ENCODE measurements at places on chromosomes 12 and 14.

DNA sequence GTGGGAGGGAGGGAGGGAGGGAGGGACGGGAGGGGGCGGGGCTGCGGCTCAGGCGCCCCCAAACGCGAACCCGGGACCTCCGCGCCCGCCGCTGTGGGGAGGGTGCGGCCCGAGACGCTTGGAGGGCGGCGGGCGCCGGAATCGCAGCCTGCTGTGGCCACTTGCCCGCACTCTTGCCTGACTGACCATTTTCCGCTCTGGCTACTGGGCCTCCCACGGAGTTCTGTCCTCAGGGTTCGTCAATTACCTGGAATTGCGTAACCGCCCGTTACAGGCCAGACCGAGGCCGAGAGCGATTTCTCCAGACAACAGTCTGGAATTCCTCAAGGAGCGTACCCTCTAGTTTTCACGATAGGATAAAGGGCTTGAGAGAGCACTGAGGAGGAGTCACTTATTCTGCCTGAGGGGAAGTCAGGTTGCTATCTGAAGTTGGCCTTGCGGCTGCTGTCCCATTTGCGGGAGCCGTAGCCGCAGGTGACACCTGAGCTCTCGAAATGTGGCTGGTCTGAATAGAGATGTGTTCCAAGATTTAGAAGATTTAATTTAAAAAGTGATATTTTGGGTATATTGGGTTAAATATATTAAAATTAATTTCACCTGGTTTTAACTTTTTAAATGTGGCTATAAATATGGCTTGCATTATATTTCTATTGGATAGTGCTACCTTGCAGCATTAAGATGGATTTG lies 446 bp upstream of the ZNF641 start:
- H3K4me3 ChIP-seq = peak overlapping the region; percentile 90
- no peak for DNase-seq
- H3K27ac ChIP-seq = peak overlapping the region; percentile 88
- H3K4me1 ChIP-seq = peaks cover 25% of the 10 kb centered on the region
- H3K27me3 ChIP-seq = no peaks in the 10 kb centered on the region

DNA sequence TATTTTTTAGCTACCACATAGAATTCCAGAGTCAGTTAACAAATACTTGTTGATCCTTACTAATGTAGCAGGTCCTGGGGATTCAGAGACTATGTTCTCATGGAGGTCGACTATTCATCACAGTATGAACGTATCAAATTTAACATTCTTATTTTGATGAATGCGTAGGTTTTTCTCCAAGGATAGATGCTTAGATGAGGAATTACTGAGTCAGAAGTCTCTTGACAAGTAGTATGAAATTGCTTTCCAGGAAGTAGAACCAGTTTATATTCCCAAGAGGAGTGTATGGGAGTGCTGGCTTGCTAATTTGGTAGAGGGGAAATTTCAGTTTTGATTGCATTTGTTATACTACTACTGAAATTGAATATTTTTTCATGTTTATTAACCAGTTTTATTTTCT lies 42.8 kb upstream of the CRADD start:
- no peaks in the 10 kb centered on the region for H3K36me3 ChIP-seq
- no peak for DNase-seq
- H3K4me3 ChIP-seq = no peak overlapping the region
- H3K4me1 ChIP-seq = no peaks in the 10 kb centered on the region

- peaks cover 22% of the 10 kb centered on the region for H3K27me3 ChIP-seq
- no peaks in the 10 kb centered on the region for H3K4me1 ChIP-seq
- DNase-seq = no peak
Measured at GRCh38 chr12:25976289-25976688, 17.8 kb downstream of the RASSF8 start.

- DNase-seq = peak; percentile 62
- H3K27me3 ChIP-seq = peaks cover 9% of the 10 kb centered on the region
- peaks cover 31% of the 10 kb centered on the region for H3K4me1 ChIP-seq
- H3K36me3 ChIP-seq = no peaks in the 10 kb centered on the region
Measured at GRCh38 chr12:131830335-131830913, 2.2 kb downstream of the MMP17 start.

DNA sequence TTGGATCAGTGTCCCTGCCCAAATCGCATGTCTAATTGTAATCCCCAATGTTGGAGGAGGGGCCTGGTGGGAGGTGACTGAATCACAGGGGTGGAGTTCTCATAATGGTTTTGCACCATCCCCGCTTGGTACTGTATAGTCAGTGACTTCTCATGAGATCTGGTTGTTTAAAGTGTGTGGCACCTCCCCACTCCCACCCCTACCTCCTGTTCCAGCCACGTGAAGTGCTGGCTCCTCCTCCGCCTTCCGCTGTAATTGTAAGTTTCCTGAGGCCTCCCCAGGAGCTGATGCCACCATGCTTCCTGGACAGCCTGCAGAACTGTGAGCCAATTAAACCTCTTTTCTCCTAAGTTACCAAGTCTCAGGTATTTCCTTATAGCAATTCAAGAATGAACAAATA lies 67.2 kb downstream of the FERMT2 start:
- no peak for DNase-seq
- no peaks in the 10 kb centered on the region for H3K27me3 ChIP-seq
- no peak overlapping the region for H3K27ac ChIP-seq
- H3K4me3 ChIP-seq = no peak overlapping the region

DNA sequence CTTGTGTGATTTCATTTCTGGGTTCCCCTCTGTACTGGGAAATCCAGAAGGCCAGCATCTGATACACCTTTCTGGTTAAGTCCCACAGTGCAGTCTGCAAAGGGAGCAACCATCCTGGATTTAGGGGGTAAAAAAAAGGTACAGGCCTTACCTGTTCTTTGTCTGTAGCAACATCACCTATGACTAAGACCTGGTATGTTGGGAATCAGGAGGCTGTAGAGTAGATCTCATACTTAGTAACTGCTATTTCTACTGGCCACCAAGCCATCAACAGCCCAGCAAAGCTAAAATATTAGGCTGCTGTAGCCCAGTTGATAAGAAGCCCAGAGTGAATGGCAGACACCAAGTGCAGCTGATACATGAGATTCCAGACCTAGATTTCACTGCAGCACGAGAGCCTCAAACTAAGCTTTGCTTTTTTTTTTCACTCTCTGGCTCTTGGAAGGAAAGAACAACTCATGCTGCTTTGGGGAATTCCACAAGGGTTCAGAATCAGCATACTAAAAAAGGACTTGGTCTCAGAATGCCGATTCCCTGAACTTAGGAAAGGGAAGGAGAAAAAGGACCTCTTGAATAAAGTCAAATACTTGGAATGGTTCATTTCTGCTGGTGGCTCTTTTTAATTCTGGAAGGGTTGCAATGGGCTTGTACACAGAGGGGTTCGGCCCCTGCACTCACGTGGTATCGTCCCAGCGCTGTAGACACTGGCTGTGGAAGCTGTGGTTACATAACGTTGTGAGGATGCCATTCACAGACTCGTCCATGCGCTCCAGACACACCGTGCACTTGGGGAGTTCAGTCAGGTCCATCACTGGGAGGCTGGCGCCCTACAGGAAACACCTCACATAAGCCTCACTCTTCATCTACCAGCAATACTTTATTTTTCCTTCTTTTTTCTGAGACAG lies 20.5 kb downstream of the BRAP start:
- no peaks in the 10 kb centered on the region for H3K4me1 ChIP-seq
- no peak for DNase-seq
- H3K4me3 ChIP-seq = no peak overlapping the region
- H3K27ac ChIP-seq = no peak overlapping the region
- peaks cover 78% of the 10 kb centered on the region for H3K36me3 ChIP-seq
- H3K27me3 ChIP-seq = no peaks in the 10 kb centered on the region

- peak overlapping the region; percentile 28 for H3K4me3 ChIP-seq
- H3K4me1 ChIP-seq = peaks cover 72% of the 10 kb centered on the region
- H3K27ac ChIP-seq = peak overlapping the region; percentile 81
- peaks cover 16% of the 10 kb centered on the region for H3K36me3 ChIP-seq
- no peak for DNase-seq
- H3K27me3 ChIP-seq = no peaks in the 10 kb centered on the region
Measured at GRCh38 chr14:69682621-69683263, 71.3 kb downstream of the SUSD6 start.

GRCh38 chr12:47033081-47033480 lies 46.3 kb upstream of the PCED1B start:
- DNase-seq = no peak
- H3K4me1 ChIP-seq = peaks cover 14% of the 10 kb centered on the region
- no peak overlapping the region for H3K4me3 ChIP-seq
- no peaks in the 10 kb centered on the region for H3K27me3 ChIP-seq
- no peaks in the 10 kb centered on the region for H3K36me3 ChIP-seq
- no peak overlapping the region for H3K27ac ChIP-seq

DNA sequence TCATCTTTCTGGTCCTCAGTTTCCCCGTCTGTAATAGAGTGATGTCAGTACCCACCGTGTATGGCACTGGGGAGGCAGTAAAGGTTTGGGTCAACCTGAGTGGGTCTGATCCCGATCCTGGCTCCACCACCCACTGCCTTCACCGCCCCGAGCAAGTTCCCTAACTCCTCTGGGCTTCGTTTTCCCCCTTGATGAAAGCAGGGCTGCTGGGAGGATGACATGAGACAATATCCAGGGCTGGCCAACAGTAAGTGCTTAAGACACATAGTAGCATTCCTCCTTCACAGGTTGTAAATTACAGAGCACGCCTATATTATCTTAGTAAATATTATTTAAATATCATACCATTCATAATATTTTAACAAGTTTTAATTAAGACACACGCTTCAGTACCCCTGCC lies 595 bp downstream of the PLEK2 start:
- no peaks in the 10 kb centered on the region for H3K36me3 ChIP-seq
- no peak for DNase-seq
- H3K4me1 ChIP-seq = peaks cover 7% of the 10 kb centered on the region
- H3K4me3 ChIP-seq = no peak overlapping the region
- H3K27ac ChIP-seq = no peak overlapping the region
- H3K27me3 ChIP-seq = peaks cover 21% of the 10 kb centered on the region

- H3K4me3 ChIP-seq = no peak overlapping the region
- H3K36me3 ChIP-seq = no peaks in the 10 kb centered on the region
- no peak for DNase-seq
- no peaks in the 10 kb centered on the region for H3K4me1 ChIP-seq
- peaks cover 22% of the 10 kb centered on the region for H3K27me3 ChIP-seq
- H3K27ac ChIP-seq = no peak overlapping the region
Measured at GRCh38 chr12:93970900-93971688, 177.3 kb upstream of the PLXNC1 start.

- no peaks in the 10 kb centered on the region for H3K27me3 ChIP-seq
- no peak overlapping the region for H3K4me3 ChIP-seq
- H3K36me3 ChIP-seq = no peaks in the 10 kb centered on the region
- no peak overlapping the region for H3K27ac ChIP-seq
- DNase-seq = no peak
Measured at GRCh38 chr12:84165998-84166571, 746.5 kb downstream of the SLC6A15 start.

GRCh38 chr12:68733661-68734071 lies 12.3 kb upstream of the SLC35E3 start:
- H3K4me1 ChIP-seq = no peaks in the 10 kb centered on the region
- H3K4me3 ChIP-seq = no peak overlapping the region

DNA sequence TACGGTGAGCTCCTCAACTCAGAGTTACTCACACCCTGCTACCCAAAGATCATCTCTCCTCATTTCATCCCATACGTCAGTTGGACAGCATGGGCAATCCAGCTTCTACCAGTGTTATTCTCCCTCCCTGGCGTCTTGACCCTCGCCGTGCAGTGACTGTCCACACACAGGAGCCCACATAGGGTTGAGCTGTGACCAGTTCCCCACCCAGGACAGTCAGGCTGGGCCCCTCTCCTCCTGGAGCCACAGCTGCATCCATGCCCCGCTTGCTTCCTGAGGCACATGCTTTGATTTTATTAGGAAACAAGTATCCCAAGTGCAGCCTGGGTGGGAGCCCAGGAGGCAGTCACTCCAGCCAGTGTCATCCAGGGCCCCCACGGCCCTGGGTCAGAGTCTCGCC lies 140.3 kb upstream of the SFSWAP start:
- H3K4me3 ChIP-seq = no peak overlapping the region
- DNase-seq = no peak
- peaks cover 9% of the 10 kb centered on the region for H3K27me3 ChIP-seq
- no peaks in the 10 kb centered on the region for H3K4me1 ChIP-seq
- no peak overlapping the region for H3K27ac ChIP-seq

DNA sequence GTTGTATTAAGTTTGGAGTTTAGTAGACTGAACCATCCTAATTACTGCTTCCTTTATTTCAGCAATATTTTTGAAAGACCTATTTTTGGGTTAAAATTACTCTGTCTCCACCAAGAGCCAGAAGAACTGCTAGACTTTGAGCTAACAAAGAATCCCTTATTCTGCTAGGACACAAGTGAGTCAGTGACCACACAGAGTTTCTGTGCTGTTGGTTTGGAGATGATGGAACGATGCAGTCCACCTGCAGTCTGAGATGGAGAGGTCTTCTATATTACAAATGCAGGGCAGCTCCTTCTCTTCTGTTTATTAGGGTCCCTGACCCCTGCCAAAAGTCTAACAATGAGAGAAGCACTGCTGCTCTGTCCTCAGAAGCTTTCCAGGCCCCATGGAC lies 6.7 kb upstream of the STXBP6 start:
- H3K4me3 ChIP-seq = no peak overlapping the region
- no peaks in the 10 kb centered on the region for H3K36me3 ChIP-seq
- no peak for DNase-seq
- H3K27me3 ChIP-seq = peaks cover 18% of the 10 kb centered on the region
- H3K4me1 ChIP-seq = no peaks in the 10 kb centered on the region

- H3K27me3 ChIP-seq = no peaks in the 10 kb centered on the region
- no peak overlapping the region for H3K4me3 ChIP-seq
- H3K27ac ChIP-seq = no peak overlapping the region
- peaks cover 13% of the 10 kb centered on the region for H3K4me1 ChIP-seq
Measured at GRCh38 chr12:68420225-68421010, 88.3 kb upstream of the MDM1 start.

DNA sequence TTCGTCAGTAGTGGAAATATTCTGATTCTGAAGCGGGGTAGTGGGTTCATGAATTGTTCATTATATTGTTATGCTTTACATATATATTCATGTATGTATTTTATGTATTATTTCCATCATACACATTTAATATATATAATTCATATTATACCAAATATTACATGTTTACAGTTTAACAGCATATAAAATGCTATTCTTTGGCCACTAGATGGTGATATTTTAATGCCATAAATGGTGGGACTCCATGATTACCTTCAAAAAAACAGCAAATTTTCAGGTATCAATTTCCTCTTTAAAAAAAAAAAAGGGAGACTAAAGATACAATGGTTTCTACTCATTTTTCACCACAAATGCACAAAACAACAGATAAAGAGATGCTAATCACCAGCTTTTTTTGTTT lies 41.0 kb downstream of the BDKRB1 start:
- H3K27me3 ChIP-seq = no peaks in the 10 kb centered on the region
- peaks cover 42% of the 10 kb centered on the region for H3K36me3 ChIP-seq
- DNase-seq = no peak
- no peak overlapping the region for H3K27ac ChIP-seq
- no peaks in the 10 kb centered on the region for H3K4me1 ChIP-seq
- H3K4me3 ChIP-seq = no peak overlapping the region

Data from activated B cell treated with CpG ODN at 0.5 μM for 24 hours (primary cell).